ENCODE measurements at places on chromosomes 7 and 10. TPM values are rescaled to one million over a fixed set of nuclear protein-coding genes. Genes with fewer than 3 reads are reported as not detected.

DNA sequence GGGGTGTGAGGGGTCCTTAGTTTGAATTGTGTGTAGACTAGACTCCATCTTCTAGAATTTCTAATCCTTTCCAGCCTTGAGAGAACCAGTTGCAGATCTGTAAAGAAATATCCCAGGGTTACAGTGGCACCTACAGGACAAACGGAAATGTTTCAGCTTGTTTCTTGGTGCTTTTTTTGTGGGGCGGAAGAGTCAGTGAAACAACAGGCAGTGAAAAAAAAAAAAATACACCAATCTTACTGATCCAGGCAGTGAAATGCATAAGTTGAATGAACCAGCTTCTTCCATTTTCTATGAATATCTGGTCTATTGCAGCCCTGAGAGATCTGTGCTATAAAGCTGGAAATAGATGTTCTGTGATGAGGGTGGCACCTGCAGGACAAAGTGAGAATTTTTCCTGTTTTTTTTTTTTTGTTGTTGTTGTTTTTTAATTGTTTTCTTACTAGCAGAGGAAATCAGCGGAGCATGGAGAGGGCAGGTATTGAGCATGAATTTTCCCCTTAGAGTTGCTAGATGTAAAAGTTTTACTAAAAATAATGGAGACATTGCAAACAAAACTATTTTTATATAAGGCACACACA, 81.9 kb upstream of the DYNC1I1 start:
- no peak for DNase-seq

DNA sequence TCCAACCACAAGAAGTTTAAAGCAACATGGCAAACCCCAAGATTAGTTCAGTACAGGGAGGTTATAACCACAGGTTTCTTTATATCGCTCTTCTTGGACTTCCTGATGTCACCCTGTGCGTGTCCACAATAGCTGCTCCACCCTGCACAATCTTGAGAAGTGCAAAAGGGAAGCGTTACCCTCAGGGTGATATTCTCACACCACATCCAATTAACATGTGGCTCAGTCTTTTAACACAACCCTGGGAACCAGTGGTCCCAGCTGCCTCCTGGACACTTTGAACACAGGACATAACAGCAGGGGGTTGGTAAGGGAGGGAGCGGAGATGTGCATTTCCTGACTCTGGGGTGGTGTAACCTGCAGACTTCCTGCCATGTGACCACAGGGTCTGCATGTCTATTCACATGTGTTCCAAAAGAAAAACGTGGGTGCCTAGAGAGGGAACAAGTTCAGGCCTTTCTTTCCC, 64.6 kb downstream of the GSAP start:
- DNase-seq = no peak

DNA sequence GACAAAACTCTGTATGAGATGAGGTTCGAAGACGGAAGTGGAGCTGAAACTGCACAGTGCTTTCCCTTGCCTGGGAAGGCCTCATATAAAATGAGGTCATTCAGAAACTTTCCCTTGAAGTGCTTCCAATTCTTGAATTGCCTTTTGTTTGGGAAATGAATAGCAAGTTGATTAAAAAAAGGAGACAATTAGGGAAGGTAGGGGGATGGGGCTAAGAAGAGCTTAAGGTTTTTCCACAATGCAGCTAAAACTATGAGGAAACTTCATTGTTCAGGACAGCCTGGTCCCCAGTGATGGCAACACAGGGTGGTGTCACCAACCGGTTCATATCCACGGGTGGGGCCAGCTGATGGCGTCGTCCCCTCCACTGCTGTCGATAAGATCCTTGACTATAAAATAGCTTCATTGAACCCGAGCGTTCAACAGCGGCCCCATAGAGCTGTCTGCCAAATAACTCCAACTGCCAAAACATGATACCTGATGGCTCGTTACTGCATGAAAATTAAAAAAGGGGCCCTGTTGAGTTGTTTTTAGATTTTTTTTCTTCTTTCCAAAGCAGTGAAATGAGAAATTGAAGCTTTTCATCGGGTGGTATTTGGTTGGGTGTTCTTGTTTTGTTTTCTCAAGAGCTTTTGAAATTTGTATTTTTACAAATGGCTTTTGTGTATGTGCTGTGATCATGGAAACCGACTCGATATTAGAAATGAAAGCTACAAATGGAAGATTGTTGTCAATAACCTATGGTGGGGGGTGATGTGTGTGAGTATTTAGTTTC, 2.8 kb upstream of the CELF2 start:
- no peak for DNase-seq

Gene SPACDR
- total RNA-seq = 1.4 TPM

Gene CRPPA
- total RNA-seq = 2.9 TPM

Gene SPAM1
- total RNA-seq = not detected

Data from type B pancreatic cell (in vitro differentiated cells).